HFF-Myc (cell line): ENCODE measurements at places on chromosomes 2 and 18.

DNA sequence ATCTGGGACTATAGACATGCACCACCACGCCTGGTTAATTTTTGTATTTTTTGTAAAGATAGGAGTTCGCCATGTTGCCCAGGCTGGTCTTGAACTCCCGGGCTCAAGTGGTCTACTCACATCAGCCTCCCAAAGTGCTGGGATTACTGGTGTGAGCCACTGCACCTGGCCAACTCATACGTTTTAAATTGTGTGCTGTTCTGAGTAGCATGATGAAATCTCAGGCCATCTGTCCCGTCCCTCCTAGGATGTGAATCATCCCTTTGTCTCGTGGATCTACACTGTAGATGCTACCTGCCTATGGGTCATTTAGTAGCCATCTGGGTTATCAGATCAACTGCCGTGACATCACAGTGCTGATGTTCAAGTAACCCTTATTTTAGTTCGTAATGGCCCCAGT is 38.5 kb upstream of the RMP24 start:
- no peak for DNase-seq

- peak; percentile 48 for DNase-seq
Measured at GRCh38 chr2:205474741-205475415, 207.4 kb upstream of the NRP2 start.

DNA sequence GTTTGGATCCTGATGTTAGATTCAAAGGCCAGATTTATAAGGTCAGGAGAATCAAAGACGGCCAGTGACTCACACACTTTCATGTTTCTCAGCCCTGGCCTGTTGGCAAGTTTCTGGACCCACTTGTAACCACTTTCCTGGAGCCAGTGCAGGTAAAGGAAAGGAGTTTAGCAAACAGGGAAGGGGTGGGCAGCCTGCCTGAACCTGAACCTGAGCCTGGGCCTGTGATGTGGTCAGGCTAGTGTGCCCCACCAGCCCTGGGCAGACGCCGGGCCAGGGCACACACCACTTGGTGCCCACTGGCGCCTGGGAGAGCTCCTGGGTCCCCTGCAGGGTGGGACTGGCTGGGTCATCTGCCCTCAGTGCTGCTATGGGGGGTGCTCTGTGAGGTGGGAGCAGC is 100.5 kb upstream of the SPRED2 start:
- DNase-seq: no peak

DNA sequence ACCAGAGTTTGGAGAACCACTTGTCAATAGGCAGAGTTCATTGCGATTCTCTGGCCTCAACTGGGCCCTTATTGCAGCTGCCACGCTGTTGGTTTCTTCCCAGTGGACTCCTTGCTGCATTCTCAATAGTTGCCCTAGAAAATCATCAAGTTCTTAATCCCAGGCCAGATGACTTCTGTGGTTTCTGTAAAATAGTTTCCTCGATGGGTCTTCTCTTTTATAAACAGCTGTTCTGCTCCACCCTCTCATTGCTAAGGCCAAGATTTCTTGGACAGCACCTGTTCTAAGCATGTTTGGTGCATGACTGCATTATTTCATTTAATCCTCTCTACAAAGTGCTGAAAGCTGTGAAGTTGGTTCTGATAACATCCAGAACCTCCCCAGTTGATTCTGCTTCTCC is 131.0 kb downstream of the BCL2L11 start:
- no peak for DNase-seq

- DNase-seq: no peak
Measured at GRCh38 chr2:888906-889566, 61.6 kb upstream of the SNTG2 start.

GRCh38 chr2:16664809-16665747 is 556 bp downstream of the CYRIA start:
- no peak for DNase-seq

DNA sequence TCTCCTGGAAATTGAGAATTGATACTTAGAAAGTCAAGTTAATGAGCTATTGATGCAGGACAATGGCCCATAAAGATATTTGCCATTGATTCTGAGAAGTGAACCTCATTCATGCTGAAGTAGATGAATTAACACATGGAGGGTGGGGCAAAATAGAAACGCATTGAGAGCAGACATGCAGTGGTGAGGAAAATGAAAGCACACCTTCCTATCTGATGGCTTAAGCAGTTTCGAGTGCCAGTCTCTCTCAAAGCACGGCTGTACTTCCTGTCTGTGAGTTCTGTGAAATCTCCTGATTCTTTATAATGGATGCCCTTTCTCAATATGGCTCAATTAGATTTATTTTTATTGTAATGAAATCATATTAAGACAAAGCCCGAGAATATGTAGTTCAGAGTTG is 247.0 kb downstream of the TMX3 start:
- no peak for DNase-seq

GRCh38 chr2:27959496-27959895 is 69.0 kb downstream of the BABAM2 start:
- DNase-seq: no peak

DNA sequence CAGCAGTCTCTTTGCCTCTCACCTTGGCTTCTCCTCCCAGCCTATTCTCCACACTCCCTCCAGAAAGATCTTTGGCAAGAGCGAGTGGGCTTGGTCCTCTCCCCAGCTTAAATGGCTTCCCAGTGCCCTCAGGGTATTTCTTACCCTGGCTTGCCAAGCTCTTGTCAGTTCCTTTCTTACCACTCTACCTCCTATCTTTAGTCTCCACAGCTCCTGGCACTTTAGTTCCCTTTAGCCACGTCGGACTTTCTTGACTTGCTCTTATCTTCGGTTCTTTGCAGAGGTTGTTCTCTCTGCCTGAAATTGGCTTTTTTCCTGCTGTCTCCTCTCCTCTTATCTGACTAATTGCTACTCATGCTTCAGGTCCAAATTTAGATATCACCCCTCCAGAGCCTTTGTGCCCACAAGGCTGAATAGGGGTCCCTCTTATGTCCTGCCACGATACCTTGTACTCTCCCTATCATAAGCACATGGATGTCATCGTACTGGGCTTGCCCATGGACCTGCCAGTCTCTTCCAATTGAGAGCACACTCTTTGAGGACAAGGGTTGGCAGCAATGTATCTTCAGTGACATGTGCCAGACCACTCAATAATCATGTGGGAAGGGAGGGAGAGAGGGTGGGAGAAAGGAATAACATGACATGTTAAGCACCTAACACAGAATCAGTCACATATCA is 131.7 kb upstream of the CTAGE1 start:
- DNase-seq: no peak

DNA sequence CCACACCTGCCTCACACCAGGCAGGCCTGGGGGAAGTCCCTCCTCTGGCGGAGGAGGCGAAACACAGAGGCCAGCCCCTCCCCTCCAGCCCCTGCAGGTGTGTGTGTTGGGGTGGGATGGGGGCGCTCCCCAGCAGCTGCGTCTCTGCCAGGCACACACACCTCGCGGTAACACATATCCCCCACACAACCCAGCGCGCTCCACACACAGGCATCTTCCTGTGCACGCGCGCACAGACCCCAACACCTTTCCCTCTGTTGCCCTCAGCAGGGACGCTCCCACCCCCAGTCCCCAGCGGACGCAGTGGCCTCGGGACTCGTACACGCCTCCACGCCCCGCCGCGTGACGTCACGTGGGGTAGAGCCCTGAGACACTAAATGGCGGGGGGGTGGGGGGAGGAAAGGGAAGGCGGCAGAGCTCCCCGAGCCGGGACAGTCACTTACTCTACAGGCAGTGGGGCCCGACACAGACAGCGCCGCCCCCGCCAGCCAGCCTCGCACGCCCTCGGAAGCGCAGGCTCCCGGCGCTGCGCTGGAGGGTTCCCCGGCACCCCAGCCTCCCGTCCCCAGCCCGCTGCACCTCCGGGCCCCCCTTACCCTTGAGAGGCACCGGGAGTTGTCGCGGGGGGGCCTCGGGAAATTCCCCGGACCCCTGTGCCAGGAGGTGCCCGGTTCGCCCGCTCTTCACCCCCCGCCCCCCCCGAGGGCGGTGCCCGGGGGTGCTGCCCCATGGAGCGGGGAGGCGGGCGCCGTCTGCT is at the start of gene WNT10A:
TSS of gene WNT10A (plus strand) at position 751 of the 757 bp plus-strand sequence. CDS start 144 bp downstream, outside the sequence.
- DNase-seq: no peak

- DNase-seq: no peak
Measured at GRCh38 chr2:60480089-60480773, 73.2 kb downstream of the BCL11A start.

DNA sequence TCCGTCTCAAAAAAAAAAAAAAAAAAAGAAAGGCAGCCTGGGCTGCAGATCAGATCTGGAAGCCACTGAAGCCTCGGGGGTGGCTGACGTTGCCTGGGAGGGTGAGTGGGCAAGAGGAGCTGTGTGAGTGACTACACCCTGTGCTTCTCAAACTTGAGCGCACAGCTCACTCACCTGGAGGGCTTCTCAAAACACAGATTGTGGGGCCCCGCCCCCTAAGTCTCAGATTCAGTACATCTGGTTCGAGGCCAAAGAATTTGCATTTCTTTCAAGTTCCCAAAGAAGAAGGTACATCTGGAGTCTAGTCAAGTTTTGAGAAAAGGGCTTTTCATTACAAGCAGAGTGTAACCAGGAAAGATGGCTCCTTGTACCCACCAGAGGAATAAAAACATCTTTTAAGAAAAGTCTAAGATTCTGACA is 97.7 kb upstream of the CAB39 start:
- no peak for DNase-seq

- DNase-seq: no peak
Measured at GRCh38 chr18:52289392-52289791, 50.6 kb upstream of the DCC start.

DNA sequence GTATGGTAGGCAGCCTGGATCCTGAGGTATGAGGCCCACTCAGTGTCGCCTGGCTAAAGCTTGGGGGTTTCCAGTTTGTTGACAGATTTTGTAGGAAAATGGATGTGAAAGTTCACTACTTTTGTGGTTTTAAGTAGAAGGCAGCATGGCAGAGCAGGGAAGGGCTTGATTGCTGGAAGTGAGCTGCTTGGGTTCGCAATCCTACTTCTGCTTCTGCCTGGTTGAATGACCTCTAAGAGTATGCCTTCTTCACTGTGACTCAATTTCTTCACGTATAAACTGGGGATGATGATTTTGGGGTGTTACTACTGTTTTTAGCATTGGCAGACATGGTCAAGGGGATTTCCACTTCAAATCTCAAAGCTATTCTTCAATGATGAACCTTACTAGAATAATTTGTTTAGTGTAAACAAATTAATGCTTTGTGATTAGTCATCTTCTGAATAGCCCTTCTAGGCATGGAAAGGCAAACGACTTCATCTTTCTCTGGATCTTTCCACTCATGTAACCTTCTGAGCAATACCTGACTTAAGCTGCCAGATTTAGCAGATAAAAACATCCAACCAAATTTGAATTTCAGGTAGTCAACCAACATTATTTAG is 13.2 kb downstream of the BMP10 start:
- DNase-seq: no peak

DNA sequence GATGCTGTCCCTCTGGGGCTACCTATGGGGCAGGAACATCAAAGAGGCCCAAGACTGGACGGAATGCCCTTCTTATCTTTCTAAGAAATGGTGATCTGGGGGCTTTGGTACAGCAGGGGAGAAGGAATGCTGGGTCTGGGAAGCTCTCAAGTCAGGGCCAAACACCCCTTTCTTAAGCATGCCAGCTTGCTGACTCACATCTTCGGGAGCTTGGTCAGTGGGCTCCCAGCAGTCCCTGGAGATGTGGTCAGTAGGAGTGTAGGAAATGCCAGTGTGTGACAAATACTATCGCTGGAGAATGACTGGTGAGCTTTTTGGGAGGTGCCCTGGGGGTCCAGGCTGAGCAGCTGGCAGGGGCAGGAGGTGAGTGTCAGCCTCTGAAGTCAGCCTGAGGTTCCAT is 105.0 kb upstream of the CDC42EP3 start:
- DNase-seq: peak; percentile 61

DNA sequence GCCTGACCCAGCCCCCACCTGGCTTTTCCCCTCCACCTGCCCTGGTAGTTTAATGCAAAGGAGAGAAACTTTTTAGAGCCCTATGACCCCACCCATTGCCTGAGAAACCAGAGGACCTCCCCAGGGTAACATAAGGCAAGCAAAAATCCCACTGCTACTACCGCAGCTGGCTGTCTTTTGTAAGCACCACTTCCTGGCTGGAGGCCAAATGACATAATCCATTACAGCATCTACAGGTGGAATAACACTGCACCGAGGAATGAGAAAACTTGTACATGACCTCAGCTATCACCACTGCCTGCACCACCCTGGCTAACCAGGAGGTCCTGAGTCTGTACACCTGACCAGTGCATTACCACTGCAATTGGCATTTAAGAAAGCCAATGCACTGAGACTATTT is 149.6 kb upstream of the GALNT5 start:
- DNase-seq: peak; percentile 20

GRCh38 chr2:130820279-130820861 is 16.3 kb upstream of the ARHGEF4 start:
- no peak for DNase-seq

DNA sequence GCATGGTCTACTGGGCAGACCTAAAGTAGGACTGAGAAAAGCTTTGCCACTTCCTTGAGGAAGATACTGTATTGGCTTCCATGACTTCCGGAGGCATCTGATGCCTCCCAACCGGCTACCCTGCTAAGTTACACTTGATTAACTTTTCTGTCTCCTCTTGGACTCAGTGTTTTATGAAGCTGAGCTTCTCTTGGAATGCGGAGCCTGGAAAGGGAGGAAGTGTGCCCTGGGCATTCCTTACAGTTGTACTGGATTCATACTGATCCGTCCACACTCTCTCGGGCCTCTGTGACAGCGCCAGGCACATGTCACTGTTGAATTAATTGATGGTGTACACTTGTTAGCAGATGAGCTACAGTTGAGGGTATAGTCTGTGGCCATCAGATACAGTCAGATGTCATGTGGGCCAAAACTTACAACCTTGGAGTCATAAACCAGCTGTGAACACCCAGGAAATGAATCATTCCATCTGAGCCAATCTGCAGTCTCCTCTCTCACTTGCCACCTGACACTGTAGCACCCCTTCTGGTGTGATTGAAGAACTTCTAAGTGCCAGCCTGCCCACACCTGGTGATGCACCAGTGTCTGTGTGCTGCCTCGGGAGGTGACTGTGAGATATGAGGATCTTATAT is 122.5 kb downstream of the FHOD3 start:
- DNase-seq: no peak

DNA sequence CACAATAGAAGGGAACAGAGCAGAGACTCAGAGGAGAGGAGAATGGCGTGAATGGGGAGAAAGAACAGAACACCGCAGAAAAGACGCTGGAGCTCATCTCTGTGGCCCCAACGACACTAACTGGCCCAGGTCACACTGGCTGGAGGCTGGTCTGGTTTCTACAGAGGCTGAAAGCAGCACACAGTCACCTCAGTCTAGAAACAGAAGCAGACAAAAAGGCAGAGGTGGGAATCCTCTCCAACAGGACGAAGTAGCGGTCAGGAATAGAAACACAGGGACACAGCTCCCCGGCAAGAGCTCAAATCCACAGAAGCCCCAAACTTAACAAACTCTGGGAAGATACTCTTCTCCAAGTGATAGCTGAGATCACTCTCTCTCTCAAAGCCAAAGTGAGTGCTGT is 9.2 kb downstream of the SLC66A2 start:
- no peak for DNase-seq

- no peak for DNase-seq
Measured at GRCh38 chr2:222301053-222301795, 2.4 kb upstream of the PAX3 start.

- DNase-seq: no peak
Measured at GRCh38 chr2:177478029-177478428, 85.5 kb downstream of the AGPS start.

- DNase-seq: no peak
Measured at GRCh38 chr2:27088634-27089033, 2.1 kb downstream of the KHK start.

- DNase-seq: no peak
Measured at GRCh38 chr2:230000118-230000841, 68.4 kb downstream of the SLC16A14 start.
